ENCODE measurements at places on chromosomes 12 and 14. TPM values are rescaled to one million over a fixed set of nuclear protein-coding genes. Genes with fewer than 3 reads are reported as not detected.

DNA sequence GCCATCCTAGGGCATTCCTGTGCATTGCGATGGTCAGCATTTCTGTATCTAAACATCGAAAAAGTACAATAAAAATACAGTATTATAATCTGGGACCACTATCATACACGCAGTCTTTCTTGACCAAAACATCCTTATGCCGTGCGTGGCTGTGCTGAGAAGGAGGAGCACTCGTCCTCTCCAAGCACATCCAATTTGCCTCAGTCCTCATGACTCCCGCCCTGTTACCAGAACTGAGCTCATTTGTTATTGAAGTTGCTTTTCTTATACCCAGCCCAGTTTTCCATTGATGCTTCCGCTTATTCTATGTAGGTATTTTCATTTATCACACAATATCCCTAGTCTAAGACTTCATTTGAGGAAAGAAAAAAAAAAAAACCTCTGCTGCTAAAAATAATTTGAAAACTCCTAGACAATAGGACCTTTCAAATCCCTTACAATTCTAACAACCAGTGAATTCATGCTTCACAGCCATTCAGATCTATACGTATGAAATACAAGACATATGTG, 236.9 kb upstream of the PLEKHG7 start:
- DNase-seq, result no peak
- H3K27ac ChIP-seq, result no peak overlapping the region
- H3K4me3 ChIP-seq, result no peak overlapping the region
- no peaks in the 10 kb centered on the region for H3K27me3 ChIP-seq

DNA sequence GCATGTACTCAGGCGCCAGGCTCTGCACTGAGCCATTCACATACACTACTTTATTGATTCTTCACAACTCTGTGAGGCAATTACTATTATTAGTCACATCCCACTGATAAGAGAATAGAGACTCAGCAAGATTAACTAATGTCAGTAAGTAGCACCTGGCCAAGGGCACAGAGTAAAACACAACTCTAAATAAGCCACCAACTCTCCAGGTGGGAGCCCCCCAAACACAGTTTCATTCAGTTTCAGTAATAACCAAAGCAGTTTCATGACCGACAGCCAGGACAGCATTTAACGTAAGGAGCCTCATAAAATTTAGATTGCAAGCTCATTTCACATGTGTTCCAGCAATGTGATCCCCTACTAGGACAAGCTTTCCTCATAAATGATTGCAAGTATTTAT, 323.1 kb upstream of the CCDC196 start:
- H3K27me3 ChIP-seq, result peaks cover 2% of the 10 kb centered on the region
- H3K4me1 ChIP-seq, result peaks cover 5% of the 10 kb centered on the region
- H3K27ac ChIP-seq, result no peak overlapping the region
- H3K36me3 ChIP-seq, result no peaks in the 10 kb centered on the region

GRCh38 chr14:92759679-92760523, 11.5 kb upstream of the LGMN start:
- DNase-seq, result no peak
- H3K27me3 ChIP-seq, result peaks cover 3% of the 10 kb centered on the region
- no peaks in the 10 kb centered on the region for H3K36me3 ChIP-seq
- no peak overlapping the region for H3K4me3 ChIP-seq
- no peak overlapping the region for H3K27ac ChIP-seq
- H3K4me1 ChIP-seq, result peaks cover 9% of the 10 kb centered on the region

DNA sequence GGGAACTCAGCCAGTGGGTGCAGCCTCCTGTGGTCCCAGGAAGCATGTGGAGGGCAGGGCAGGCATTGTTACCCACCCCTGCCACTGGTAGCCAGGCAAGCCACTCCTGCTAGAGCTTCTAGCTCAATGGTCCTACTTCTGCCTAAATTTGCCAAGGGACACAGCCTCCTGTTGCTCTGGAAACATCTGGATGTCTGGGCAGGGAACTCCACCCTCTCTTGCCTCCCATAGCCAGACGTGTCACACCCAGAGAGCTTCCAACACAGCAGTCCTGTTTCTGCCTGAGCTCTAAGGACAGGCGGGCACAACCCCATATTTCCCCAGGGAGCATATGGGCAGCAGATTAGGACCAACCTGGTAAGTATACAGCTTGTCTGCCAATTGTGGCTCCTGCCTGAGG, 350.2 kb downstream of the GLT1D1 start:
- peaks cover 3% of the 10 kb centered on the region for H3K27me3 ChIP-seq
- H3K27ac ChIP-seq, result no peak overlapping the region
- peaks cover 9% of the 10 kb centered on the region for H3K36me3 ChIP-seq
- H3K4me1 ChIP-seq, result no peaks in the 10 kb centered on the region
- no peak overlapping the region for H3K4me3 ChIP-seq

Gene SLC5A8
- total RNA-seq, result not detected

DNA sequence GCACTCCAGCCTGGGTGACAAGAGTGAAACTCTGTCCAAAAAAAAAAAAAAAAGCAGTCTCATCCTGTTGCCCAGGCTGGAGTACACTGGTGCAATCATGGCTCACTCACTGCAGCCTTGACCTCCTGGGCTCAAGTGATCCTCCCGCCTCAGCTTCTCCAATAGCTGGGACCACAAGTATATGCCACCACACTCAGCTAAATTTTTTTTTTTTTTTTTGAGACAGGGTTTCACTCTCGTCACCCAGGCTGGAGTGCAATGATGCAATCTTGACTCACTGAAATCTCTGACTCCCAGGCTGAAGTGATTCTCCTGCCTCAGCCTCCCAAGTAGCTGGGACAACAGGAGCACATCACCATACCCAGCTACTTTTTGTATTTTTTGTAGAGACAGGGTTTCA, 5.2 kb upstream of the CNPY2 start:
- peaks cover 7% of the 10 kb centered on the region for H3K27me3 ChIP-seq
- no peak overlapping the region for H3K27ac ChIP-seq
- H3K4me3 ChIP-seq, result no peak overlapping the region
- H3K36me3 ChIP-seq, result peaks cover 24% of the 10 kb centered on the region
- no peak for DNase-seq

Gene CLMN
- 0.46 TPM for total RNA-seq

Gene BICDL1
- 2.8 TPM for total RNA-seq

- no peak for DNase-seq
- H3K27me3 ChIP-seq, result peaks cover 29% of the 10 kb centered on the region
- peak within 1 kb of the TSS; percentile 14 for H3K4me3 ChIP-seq
- peaks cover 2% of the 10 kb centered on the region for H3K36me3 ChIP-seq
Measured at GRCh38 chr14:23578560-23579310, at the start of gene JPH4. TSS of gene JPH4 (minus strand) at chr14:23578790. CDS start at chr14:23577453, 1,337 bp downstream.

GRCh38 chr14:56552615-56553014, 27.0 kb upstream of the TMEM260 start:
- DNase-seq, result no peak
- no peak overlapping the region for H3K4me3 ChIP-seq
- H3K27me3 ChIP-seq, result peaks cover 1% of the 10 kb centered on the region
- no peak overlapping the region for H3K27ac ChIP-seq
- H3K4me1 ChIP-seq, result no peaks in the 10 kb centered on the region

GRCh38 chr14:78253986-78254385, 83.8 kb downstream of the NRXN3 start:
- no peak overlapping the region for H3K4me3 ChIP-seq
- no peaks in the 10 kb centered on the region for H3K27me3 ChIP-seq
- no peak for DNase-seq
- H3K36me3 ChIP-seq, result no peaks in the 10 kb centered on the region
- H3K27ac ChIP-seq, result no peak overlapping the region
- H3K4me1 ChIP-seq, result no peaks in the 10 kb centered on the region

GRCh38 chr14:24372701-24373416, 4.9 kb downstream of the NFATC4 start:
- H3K27me3 ChIP-seq, result peaks cover 4% of the 10 kb centered on the region
- H3K36me3 ChIP-seq, result peaks cover 4% of the 10 kb centered on the region
- no peak overlapping the region for H3K4me3 ChIP-seq
- no peak overlapping the region for H3K27ac ChIP-seq
- H3K4me1 ChIP-seq, result peaks cover 6% of the 10 kb centered on the region

Gene HOXC11
- 0.38 TPM for total RNA-seq

GRCh38 chr12:53010955-53011354, 4.7 kb downstream of the EIF4B start:
- H3K36me3 ChIP-seq, result peaks cover 7% of the 10 kb centered on the region
- H3K4me3 ChIP-seq, result no peak overlapping the region
- H3K4me1 ChIP-seq, result peaks cover 19% of the 10 kb centered on the region
- DNase-seq, result no peak
- H3K27ac ChIP-seq, result no peak overlapping the region

GRCh38 chr12:34336619-34337465, 314.5 kb downstream of the ALG10 start:
- H3K27ac ChIP-seq, result no peak overlapping the region
- no peak for DNase-seq
- H3K36me3 ChIP-seq, result peaks cover 3% of the 10 kb centered on the region
- no peak overlapping the region for H3K4me3 ChIP-seq
- no peaks in the 10 kb centered on the region for H3K4me1 ChIP-seq

DNA sequence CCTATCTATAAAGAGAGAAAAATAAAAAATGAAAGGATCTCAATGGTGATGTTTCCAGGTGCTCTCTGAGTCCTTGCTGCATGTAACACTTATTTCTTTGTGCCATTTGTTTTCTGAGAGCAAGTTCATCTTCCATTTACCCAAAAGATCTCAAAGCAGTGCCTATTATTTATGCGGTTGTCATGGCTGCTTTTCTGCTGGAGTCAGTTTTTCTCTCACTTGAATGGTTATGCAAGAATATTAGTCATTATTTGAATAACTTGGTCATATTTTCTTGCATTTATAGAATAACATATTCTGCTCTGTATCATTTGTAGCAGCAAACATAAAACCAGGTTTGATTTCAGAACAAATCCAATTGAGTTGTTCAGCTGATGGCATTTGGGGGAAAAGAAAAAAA, 141.8 kb upstream of the G2E3 start:
- no peaks in the 10 kb centered on the region for H3K27me3 ChIP-seq
- no peak for DNase-seq
- no peak overlapping the region for H3K4me3 ChIP-seq
- H3K27ac ChIP-seq, result no peak overlapping the region
- H3K36me3 ChIP-seq, result no peaks in the 10 kb centered on the region
- no peaks in the 10 kb centered on the region for H3K4me1 ChIP-seq

DNA sequence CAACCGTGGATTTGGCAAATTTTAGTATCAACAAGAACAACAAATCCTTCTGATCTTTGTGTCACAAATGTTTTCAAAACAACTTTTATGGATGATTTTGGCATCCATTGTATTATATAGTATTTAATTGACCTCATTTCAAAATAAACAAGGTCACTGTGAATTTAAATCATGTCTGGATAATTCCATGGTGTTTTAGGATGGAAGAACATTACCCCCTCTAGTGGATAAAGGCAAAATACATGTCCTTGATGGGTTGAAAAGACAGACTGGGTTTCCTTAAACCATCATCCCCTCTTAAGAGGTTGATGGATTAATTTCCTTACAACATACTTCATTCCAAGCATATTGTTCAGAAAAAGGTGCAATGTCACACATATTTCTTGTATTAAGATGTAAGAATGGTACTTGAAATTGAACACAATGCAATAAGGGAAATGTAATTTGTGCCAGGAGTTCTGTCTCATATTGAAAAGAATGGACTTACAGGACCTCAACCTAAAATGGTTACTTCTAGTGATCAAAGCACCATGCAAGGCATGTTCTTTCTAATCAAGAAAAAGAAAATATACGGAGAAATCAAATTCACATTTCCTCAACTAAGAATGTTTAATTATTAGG, 352.0 kb downstream of the BCAT1 start:
- no peaks in the 10 kb centered on the region for H3K4me1 ChIP-seq
- H3K4me3 ChIP-seq, result no peak overlapping the region
- H3K27me3 ChIP-seq, result no peaks in the 10 kb centered on the region
- H3K36me3 ChIP-seq, result no peaks in the 10 kb centered on the region

GRCh38 chr12:51784688-51785087, 63.8 kb downstream of the FIGNL2 start:
- DNase-seq, result no peak
- no peaks in the 10 kb centered on the region for H3K27me3 ChIP-seq
- H3K36me3 ChIP-seq, result no peaks in the 10 kb centered on the region
- peaks cover 4% of the 10 kb centered on the region for H3K4me1 ChIP-seq
- no peak overlapping the region for H3K4me3 ChIP-seq

- no peak within 1 kb of the TSS for H3K27ac ChIP-seq
- H3K27me3 ChIP-seq, result peaks cover 2% of the 10 kb centered on the region
- DNase-seq, result no peak
- H3K4me3 ChIP-seq, result no peak within 1 kb of the TSS
Measured at GRCh38 chr14:93997082-93997481, at the start of gene CCDC197. TSS of gene CCDC197 (plus strand) at chr14:93997301. CDS start at chr14:93998132, 831 bp downstream.

DNA sequence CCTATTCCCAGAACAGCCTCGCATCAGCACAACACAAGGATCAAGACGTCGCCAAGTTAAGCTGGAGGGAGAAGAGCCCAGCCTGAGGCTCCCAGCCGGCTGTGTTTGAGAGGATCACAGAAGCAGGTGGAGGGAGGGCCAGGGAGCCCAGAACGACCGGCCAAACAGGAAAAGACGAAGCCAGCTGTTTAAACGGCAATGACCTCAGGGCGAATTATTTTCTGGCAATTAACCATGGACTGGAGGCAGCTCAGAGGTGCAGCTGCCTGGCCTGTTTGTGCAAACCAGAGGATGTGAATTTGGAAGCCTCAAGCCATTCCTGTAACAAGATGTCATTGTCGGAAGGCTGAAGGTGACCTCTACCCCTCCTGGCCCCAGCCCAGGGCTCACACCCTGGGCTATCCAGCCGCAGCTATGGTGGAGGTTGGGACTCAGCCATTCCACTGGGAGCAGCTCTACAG, 175.8 kb upstream of the PRMT8 start:
- peaks cover 8% of the 10 kb centered on the region for H3K4me1 ChIP-seq
- DNase-seq, result no peak
- H3K36me3 ChIP-seq, result no peaks in the 10 kb centered on the region
- peaks cover 2% of the 10 kb centered on the region for H3K27me3 ChIP-seq
- H3K4me3 ChIP-seq, result no peak overlapping the region
- H3K27ac ChIP-seq, result no peak overlapping the region

DNA sequence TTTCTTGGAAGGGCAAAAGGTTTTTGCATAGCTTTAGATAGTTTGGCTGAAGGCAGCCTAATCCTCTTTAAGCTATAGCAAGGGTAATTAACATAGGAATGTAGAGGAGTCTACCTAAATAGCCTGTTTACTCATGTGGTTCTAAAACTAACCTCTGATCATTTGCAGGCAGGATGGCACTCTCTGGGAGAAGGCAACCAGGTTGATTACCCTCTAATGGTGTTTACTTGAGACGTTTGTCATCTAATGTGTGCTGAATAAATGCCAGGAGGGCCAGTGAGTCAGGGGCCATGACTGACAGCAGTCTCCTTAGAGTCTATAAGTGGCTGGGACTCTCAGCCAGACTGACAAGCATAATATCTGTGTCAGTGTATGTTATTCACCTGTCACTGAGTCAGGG, 286.4 kb downstream of the PCNX1 start:
- H3K27me3 ChIP-seq, result peaks cover 4% of the 10 kb centered on the region
- H3K4me3 ChIP-seq, result no peak overlapping the region
- peaks cover 4% of the 10 kb centered on the region for H3K36me3 ChIP-seq
- no peak overlapping the region for H3K27ac ChIP-seq
- H3K4me1 ChIP-seq, result peaks cover 17% of the 10 kb centered on the region

DNA sequence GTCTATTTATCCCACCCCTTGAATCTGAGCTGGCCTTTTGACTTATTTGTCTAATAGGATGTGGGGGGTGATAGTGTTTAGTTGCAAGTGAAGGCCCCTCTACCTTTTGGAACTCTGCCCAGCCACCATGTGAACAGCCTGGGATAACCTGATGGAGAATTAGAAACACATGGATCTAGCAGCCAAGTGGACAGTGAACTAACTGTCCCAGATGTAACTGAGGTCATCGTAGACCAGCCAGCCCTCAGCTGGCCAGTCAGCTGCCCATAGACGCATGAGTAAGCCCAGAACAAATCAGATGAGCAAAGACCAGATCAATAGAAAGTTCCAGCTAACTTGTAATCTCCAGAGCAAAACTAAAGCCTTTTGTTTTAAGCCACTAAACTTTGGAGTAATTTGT, 19.0 kb downstream of the KLRB1 start:
- no peaks in the 10 kb centered on the region for H3K27me3 ChIP-seq
- H3K4me3 ChIP-seq, result no peak overlapping the region
- H3K27ac ChIP-seq, result no peak overlapping the region
- DNase-seq, result no peak
- H3K4me1 ChIP-seq, result no peaks in the 10 kb centered on the region
- no peaks in the 10 kb centered on the region for H3K36me3 ChIP-seq

All from endothelial cell (in vitro differentiated cells).